ENCODE measurements at places on chromosomes 4 and X. TPM values are rescaled to one million over a fixed set of nuclear protein-coding genes. Genes with fewer than 3 reads are reported as not detected.
A peak's percentile ranks its signal among the peaks of the same experiment; 100 is the strongest.

GRCh38 chr4:74640111-74640903, 154.0 kb downstream of the BTC start:
- H3K27me3 ChIP-seq = no peaks in the 10 kb centered on the region
- no peak for DNase-seq
- no peaks in the 10 kb centered on the region for H3K36me3 ChIP-seq
- no peak overlapping the region for H3K4me3 ChIP-seq

DNA sequence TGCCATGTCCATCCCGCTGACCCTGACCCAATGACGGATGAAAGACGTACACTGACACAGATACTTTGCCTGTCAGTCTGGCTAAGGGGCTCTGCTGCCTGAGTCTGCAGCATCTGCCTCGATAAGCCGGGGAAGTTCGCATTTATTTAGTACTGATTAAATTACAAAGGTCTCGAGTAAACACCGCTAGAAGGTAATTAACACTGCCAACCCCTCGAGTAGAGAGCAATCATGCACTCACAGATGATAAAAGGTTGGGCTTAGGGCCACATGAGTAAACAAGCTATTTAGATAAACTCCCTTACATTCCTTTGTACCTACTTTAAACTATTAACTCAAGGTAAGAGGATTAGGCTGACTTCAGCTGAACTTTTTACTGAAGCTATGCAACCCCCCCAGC, 16.0 kb upstream of the RBMXL3 start:
- no peaks in the 10 kb centered on the region for H3K27me3 ChIP-seq
- no peaks in the 10 kb centered on the region for H3K36me3 ChIP-seq
- DNase-seq = no peak
- H3K27ac ChIP-seq = no peak overlapping the region

DNA sequence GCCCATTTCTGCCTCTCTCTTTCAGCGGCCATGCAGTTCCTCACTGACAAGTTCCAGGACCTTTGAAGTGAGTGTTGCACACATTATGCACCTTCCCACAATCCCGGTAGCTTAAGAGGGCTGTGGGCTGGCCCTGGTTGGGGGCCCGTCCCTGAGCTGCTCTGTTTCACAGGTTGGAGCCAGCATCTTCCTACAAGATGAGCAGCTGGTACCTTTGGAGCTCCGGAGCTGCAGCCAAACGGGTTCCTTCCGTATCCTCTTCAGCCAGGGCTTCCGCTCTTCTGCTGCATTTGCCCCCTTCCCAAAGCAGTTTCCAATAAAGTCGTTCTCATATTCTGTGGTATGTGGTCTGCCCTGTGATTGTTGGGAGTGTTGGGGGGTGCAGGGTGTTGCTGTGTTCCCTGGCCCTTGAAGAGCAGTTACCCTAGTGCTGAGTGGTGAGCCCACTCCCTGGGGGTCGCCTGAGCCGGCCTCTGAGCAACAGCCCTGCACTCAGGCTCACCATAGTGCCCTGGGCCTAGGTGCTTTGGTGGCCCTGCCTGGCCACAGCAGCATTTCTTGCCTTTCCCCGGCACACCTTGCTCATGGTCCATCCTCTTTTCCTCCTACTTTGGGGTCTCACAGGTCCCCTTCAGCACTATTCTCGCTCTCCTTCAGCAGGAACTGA, 60.4 kb downstream of the CXorf49B start:
- H3K27ac ChIP-seq = no peak overlapping the region
- H3K36me3 ChIP-seq = no peaks in the 10 kb centered on the region
- no peak for DNase-seq
- no peak overlapping the region for H3K4me3 ChIP-seq
- no peaks in the 10 kb centered on the region for H3K27me3 ChIP-seq

DNA sequence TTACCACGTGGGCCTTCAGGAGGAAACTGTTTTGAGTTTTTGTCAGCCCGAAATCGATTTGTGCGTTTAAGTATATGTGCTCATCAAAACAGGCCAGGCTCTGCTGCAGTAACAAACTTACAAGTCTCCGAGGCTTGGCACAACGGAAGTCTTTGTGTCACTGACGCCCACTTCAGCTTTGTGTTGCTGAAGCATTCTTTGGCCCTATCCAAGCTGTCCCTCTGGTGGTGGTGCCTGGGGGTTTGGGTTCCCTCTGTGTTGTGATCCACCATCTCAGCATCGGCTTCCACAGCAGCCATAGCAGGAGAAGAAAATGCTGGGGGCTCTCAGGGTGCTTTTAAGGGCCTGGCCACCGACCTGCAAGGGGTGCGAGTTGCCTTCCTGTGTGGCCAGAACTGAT, 176.4 kb downstream of the PTTG2 start:
- DNase-seq = no peak
- H3K4me1 ChIP-seq = peaks cover 18% of the 10 kb centered on the region
- no peaks in the 10 kb centered on the region for H3K27me3 ChIP-seq
- H3K36me3 ChIP-seq = peaks cover 37% of the 10 kb centered on the region
- no peak overlapping the region for H3K4me3 ChIP-seq

DNA sequence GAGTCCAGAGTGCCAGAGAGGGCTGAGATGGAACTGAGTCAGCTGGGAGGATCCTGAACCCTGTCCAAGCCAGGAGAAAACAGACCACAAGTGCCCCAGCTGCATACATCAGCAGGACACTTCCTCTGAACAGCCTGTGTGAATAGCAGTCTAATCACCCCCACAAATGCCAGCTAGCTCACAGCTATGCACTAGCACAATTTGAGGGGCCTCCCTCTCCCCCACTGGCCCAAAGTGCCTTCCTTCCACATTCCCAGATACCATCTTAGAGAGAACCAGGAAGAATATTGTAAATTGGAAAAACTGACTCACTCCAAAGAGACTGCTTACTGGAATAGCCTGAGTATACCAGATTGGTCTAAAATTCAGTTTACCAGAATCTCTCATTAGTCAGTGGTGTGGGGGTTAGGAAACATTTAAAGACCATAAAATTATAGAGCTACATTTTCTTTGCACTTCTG, 292.6 kb upstream of the KLF3 start:
- H3K4me3 ChIP-seq = no peak overlapping the region
- no peak overlapping the region for H3K27ac ChIP-seq
- H3K27me3 ChIP-seq = no peaks in the 10 kb centered on the region
- DNase-seq = no peak

DNA sequence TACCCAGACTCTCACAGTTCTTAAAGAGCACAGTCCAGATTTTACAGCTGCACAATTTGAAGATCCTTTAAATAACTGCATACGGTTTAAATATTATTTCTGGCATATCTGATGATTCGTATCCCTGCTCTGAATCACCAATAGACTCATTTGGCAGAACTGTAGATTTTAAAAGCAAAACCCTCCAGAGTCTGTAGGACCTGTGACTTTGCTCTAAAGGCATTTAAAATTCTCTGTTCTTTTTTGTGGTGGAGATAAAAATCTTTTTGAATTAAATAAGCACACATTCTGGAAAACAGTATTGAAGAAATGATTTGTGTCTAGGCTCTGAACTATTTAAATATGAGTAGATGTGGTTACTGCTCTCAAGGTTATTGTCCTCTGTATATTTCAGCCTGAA, 246.2 kb upstream of the PITX2 start:
- H3K27me3 ChIP-seq = no peaks in the 10 kb centered on the region
- H3K36me3 ChIP-seq = no peaks in the 10 kb centered on the region
- no peak overlapping the region for H3K27ac ChIP-seq
- H3K4me1 ChIP-seq = no peaks in the 10 kb centered on the region
- no peak overlapping the region for H3K4me3 ChIP-seq
- DNase-seq = no peak

UTP14A gene
- 6.7 TPM for polyA plus RNA-seq

GRCh38 chr4:189202869-189203271, 737.8 kb upstream of the FRG1 start:
- H3K36me3 ChIP-seq = no peaks in the 10 kb centered on the region
- H3K4me1 ChIP-seq = peaks cover 11% of the 10 kb centered on the region
- no peak overlapping the region for H3K4me3 ChIP-seq
- no peak overlapping the region for H3K27ac ChIP-seq
- peaks cover 18% of the 10 kb centered on the region for H3K27me3 ChIP-seq

- no peak overlapping the region for H3K27ac ChIP-seq
- H3K4me1 ChIP-seq = no peaks in the 10 kb centered on the region
- H3K27me3 ChIP-seq = no peaks in the 10 kb centered on the region
- no peak overlapping the region for H3K4me3 ChIP-seq
- no peaks in the 10 kb centered on the region for H3K36me3 ChIP-seq
These were observed 47.2 kb downstream of the GRK4 start for GRCh38 chr4:3010577-3010976.

GRCh38 chrX:123685232-123685631, 47.6 kb downstream of the THOC2 start:
- no peak overlapping the region for H3K4me3 ChIP-seq
- H3K4me1 ChIP-seq = no peaks in the 10 kb centered on the region
- DNase-seq = no peak
- H3K36me3 ChIP-seq = no peaks in the 10 kb centered on the region
- H3K27ac ChIP-seq = no peak overlapping the region
- no peaks in the 10 kb centered on the region for H3K27me3 ChIP-seq

TBX22 gene
- polyA plus RNA-seq = 0.03 TPM

- no peaks in the 10 kb centered on the region for H3K27me3 ChIP-seq
- no peak for DNase-seq
- peaks cover 40% of the 10 kb centered on the region for H3K4me1 ChIP-seq
- no peaks in the 10 kb centered on the region for H3K36me3 ChIP-seq
These were observed 56.0 kb downstream of the TMEM131L start for GRCh38 chr4:153521999-153522801.

NIPAL1 gene
- polyA plus RNA-seq = 0.59 TPM

- H3K27ac ChIP-seq = no peak overlapping the region
- peaks cover 92% of the 10 kb centered on the region for H3K36me3 ChIP-seq
- no peak for DNase-seq
- H3K27me3 ChIP-seq = no peaks in the 10 kb centered on the region
- no peaks in the 10 kb centered on the region for H3K4me1 ChIP-seq
- no peak overlapping the region for H3K4me3 ChIP-seq
These were observed 24.0 kb downstream of the PIGG start for GRCh38 chr4:522911-523443.

DNA sequence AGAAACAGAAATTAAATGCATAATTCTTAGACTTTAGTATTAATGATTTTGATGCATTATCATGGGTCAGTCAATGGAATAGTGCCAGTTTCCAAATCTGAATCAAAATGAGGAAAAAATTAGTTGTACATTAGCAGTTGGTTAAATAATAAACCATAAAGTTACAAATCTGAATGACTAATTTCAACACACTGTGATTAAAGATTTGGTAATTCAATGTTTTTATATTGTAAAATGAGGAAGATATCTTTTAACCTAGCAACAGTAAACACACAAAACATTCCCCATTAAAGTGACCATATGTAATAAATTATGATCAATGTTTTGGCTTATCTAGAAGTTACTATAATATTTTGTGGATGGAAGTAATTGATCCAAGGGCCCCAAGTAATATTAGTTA, 1.6 kb downstream of the FBXO8 start:
- H3K4me1 ChIP-seq = peaks cover 26% of the 10 kb centered on the region
- no peaks in the 10 kb centered on the region for H3K36me3 ChIP-seq
- no peaks in the 10 kb centered on the region for H3K27me3 ChIP-seq
- H3K4me3 ChIP-seq = no peak overlapping the region
- DNase-seq = no peak

- H3K4me1 ChIP-seq = peaks cover 55% of the 10 kb centered on the region
- H3K36me3 ChIP-seq = no peaks in the 10 kb centered on the region
- DNase-seq = no peak
- H3K4me3 ChIP-seq = no peak overlapping the region
These were observed 126.8 kb upstream of the ENPP6 start for GRCh38 chr4:184344435-184344834.

- no peak for DNase-seq
- H3K4me1 ChIP-seq = no peaks in the 10 kb centered on the region
- no peaks in the 10 kb centered on the region for H3K36me3 ChIP-seq
- H3K4me3 ChIP-seq = no peak overlapping the region
These were observed 379.5 kb upstream of the MAD2L1 start for GRCh38 chr4:120446051-120446567.

DNA sequence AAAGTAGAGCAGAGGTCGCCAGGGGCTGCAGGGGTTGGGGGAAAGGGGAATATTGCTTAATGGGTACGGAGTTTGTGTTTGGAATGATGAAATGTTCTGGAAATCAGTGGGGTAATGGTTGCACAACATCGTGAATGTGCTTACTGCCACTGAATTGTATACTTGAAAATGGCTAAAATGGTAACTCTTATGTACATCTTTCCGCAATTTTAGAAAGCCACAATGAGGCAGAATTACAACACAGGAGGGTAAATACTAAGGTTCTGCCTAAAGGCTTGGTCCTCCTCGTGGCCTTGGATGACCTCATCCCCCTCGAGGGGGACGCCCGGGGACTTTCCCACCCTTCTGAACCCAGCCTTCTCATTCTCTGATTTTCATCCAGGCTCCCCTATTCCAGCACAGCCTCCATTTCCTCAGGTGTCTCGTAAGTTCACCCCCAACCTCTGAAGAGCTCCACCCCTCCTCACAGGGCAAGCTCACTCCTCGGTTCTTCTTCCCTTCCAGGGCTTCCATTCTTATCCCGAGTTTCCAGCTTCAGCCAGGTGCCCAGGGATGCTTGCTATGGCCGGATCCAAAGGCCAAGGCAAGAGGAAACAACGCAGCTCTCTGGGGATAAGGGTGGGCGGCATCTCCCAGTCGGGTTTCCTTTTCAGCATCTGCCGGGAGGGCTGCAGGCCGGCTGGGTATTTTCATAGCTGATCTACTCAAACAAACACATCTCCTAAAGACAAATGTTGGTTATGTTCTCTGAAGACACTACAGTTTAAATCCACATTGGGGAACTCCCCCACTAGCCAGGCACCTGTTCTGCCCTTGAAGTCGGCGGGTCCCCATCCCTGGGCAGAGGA, 71.3 kb upstream of the ACSL1 start:
- H3K4me1 ChIP-seq = peaks cover 51% of the 10 kb centered on the region
- no peak overlapping the region for H3K27ac ChIP-seq
- H3K4me3 ChIP-seq = no peak overlapping the region
- no peaks in the 10 kb centered on the region for H3K36me3 ChIP-seq

VCX2 gene
- polyA plus RNA-seq = not detected

GRCh38 chr4:2745981-2746806, 9.9 kb downstream of the TNIP2 start:
- peaks cover 6% of the 10 kb centered on the region for H3K4me1 ChIP-seq
- H3K36me3 ChIP-seq = no peaks in the 10 kb centered on the region
- DNase-seq = peak; percentile 62
- H3K27ac ChIP-seq = peak overlapping the region; percentile 35
- no peak overlapping the region for H3K4me3 ChIP-seq
- no peaks in the 10 kb centered on the region for H3K27me3 ChIP-seq

HERC5 gene
- 2.3 TPM for polyA plus RNA-seq

GRCh38 chr4:44016570-44017421, 431.8 kb downstream of the KCTD8 start:
- H3K27me3 ChIP-seq = no peaks in the 10 kb centered on the region
- H3K4me3 ChIP-seq = no peak overlapping the region
- no peak for DNase-seq
- no peaks in the 10 kb centered on the region for H3K4me1 ChIP-seq
- H3K36me3 ChIP-seq = no peaks in the 10 kb centered on the region
- no peak overlapping the region for H3K27ac ChIP-seq

TACR3 gene
- polyA plus RNA-seq = not detected

DNA sequence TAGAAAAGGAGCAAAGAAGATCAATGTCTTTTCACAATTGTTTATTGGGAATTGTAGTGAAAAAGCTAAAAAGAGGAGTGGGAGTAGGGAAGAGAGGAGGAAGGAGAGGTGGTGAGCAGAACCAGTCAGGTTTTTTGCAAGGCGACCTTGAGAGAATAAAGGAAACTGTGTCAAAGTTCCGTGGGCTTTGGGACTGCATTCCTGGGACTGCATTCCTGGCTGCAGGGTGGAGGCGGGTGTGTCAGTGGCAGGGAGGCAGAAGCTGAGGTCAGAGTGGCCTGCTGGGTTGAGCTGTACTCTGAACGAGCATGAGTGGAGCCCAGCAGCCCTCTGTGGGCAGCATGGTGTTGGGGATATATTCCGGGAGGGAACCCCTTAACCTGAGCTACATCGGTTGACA, 66.8 kb upstream of the UCP1 start:
- peak overlapping the region; percentile 0 for H3K27ac ChIP-seq
- peaks cover 95% of the 10 kb centered on the region for H3K36me3 ChIP-seq
- H3K4me3 ChIP-seq = no peak overlapping the region

All from heart right ventricle (tissue), 16 donors.